ENCODE measurements at places on chromosomes 6 and 20. TPM values are rescaled to one million over a fixed set of nuclear protein-coding genes. Genes with fewer than 3 reads are reported as not detected.
A peak's percentile ranks its signal among the peaks of the same experiment; 100 is the strongest.

The MOCS1 gene
- 5.5 TPM for polyA plus RNA-seq

The ULBP2 gene
- polyA plus RNA-seq = 16.2 TPM

The DNMT3B gene
- 1.9 TPM for polyA plus RNA-seq

The DDO gene
- 0.13 TPM for polyA plus RNA-seq

The EPPIN gene
- not detected for polyA plus RNA-seq

The GRM4 gene
- polyA plus RNA-seq = 0.03 TPM

DNA sequence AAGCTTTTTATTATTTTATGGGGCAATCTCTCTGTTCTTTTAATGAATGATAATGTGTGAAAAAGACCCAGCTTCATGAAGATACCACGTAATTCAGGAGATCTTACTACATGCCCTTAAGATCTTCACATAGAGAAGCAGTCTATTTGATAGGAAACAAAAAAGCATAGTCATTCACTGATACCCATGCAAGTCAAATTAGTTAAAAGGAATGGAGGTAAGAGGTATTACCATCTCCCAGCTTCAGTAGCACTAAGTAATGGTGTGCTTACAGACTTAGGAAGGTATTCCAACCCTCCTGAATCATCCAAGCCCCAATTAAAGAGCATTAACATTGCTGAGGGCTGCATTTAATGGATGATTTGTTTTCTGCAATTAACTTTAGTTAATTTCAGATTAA lies 364.7 kb downstream of the SYNE1 start:
- no peak for DNase-seq

DNA sequence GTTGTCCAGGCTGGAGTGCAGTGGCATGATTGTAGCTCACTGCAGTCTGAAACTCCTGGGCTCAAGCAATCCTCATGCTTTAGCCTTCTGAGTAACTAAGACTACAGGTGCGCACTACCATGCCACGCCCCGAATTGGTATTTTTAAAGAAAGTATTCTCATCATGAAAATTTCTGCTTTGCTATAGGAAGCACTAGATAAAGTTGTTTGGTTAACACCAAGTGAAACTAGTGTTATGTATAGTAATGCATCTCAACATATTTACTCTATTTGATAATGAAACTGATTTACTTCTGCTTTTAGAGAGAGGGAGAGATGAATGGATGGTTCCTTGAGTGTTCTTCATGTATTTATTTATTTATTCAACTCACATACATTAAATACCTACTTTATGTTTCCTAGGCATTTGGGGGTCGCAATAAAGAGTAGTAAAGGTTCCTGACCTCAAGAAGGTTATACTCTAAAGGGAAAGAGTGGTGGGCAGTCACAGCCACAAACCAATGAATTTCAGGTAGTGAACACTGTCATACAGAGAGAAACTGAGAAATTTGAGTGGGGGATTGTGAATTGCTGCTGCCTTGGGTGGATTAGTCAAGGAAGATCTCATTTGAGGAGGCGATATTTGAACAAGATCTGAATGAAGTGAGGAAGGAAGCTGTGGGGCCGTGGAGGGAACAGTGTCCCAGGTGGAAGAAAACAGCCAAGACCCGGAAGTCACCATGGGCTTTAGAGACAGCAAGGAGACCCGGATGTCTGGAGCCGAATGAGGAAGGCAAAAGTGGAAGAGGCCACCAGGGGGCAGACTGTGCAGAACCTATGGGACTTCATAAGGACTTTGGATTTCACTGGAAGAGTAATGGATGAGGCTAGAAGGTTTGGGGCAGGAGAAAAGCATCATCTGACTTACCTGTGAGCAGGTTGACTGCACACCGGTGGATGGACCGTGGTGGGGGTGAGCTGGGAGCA lies 185.6 kb downstream of the TSHZ2 start:
- peak; percentile 53 for DNase-seq

DNA sequence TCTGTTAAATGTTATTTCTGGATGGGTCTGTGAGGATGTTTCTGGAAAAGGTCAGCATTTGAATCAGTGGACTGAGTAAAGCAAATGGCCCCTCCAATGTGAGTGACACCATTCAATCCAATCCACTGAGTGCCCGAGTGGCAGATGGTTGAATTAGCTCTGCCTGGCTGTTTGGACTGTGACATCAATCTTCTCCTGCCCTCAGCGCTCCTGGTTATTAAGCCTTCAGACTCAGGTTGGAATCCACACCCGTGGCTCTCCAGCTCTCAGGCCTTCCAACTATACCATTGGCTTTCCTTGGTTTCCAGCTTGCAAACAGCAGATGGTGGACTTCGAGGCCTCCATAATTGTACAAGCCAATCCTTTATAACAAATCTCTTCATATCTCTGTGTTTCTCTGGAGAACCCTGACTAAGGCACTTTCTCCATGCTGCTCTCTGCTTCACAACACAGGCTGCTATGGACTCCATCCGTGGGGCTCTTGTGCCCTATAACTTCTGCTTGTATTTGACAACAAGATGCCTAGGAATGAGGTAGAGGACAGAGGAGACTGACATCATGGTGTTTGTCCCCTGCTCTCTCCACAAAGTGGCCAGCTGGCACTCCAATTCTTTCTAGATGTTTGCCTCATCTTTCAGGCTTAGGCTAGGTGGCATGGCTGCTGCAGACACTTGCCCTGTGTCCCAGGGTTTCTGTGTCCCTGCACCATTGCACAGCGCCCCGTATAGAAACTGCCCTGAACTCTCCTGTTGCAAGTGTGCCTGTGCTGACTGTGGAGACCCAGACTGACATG lies 4.8 kb upstream of the CSTL1 start:
- DNase-seq = no peak

- no peak for DNase-seq
Measured at GRCh38 chr6:166644681-166645080, 17.6 kb upstream of the RPS6KA2 start.

DNA sequence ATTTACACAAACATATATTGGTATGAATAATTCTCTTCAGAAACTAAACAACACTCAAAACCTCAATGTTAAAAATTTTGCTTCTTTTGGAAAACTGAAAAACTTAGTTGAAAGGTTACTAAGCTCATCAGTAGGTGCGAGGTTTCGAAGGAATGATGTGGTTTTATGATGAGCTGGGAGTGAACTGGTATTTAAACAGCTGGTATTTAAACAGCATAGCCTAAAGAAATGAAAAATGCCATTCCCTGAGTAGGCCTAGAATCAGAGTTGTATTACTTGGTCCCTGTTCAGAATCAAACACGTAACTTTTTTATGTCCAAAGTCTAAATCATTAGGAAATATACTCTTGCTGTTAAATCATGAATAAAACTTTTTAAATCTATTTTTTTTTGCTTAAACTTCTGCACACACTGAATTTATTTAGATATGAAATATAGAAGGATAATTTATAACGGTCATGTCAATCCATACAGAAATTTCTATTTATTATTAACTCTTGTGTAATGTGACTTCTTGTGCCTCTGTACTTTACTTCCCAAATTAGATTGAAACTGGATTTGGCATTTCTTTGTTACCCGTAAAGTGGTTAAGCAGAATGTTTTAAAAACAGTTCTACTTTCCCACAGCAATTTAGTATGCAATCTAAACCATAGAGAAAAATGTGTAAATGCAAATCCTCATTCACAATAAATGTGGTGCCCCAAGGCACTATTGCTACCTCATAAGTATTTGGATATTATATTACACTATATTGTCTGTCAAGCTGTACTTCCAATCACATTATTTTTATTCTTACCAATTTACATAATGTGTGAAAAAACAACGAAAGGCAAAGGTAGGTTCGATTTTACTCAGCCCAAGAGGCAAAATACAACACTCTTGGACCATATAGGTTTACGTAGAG lies 124.1 kb downstream of the HS3ST5 start:
- no peak for DNase-seq

- DNase-seq = no peak
Measured at GRCh38 chr6:154969796-154970195, 25.3 kb upstream of the TIAM2 start.

- DNase-seq = no peak
Measured at GRCh38 chr6:157263146-157263545, 60.2 kb downstream of the TMEM242 start.

DNA sequence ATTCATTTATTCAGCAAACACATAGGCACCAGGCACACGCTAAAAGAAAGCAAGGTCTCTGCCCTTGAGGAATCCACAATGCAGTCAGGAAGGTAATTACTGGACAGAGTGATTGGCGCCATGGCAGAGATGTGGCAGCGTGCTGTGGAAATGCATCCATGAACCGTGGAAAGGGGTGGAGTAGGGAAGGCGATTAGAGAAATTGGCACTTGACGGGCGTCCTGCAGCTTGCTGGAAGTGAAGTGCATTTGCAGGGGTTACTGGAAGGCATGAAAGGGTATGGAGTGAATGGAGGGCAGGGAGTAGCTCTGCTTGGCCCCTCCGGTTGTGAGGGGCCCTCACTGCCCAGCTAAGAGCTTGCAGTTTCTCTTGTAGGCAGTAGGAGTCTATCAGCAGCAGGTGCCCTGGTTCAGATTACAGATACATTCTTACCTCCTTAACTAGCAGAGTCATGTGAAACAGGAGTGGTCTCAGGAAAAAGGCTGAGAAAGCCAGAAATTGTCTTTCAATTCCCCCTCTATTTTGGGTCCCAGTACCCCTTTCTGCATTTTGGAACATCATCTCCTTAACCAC lies 122.5 kb upstream of the TIAM2 start:
- no peak for DNase-seq

DNA sequence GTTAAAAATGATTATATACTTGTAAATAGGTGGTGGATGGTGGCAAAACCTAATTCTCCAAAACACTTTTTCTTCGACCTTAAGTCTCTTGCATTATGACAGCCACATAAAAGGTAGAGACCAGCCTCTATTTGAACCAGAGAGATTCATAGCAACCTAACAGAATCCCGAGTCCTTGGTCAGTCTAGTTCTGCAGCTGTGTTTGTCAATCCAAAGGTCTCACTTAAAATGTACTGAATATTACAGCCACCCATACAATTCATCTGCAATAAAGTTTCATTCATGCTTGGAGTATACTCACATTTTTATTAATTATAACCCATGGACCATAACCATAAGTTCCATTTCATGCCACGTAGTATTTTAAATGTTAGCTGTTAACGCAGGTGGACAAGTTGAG lies 87.2 kb downstream of the EPM2A start:
- no peak for DNase-seq

DNA sequence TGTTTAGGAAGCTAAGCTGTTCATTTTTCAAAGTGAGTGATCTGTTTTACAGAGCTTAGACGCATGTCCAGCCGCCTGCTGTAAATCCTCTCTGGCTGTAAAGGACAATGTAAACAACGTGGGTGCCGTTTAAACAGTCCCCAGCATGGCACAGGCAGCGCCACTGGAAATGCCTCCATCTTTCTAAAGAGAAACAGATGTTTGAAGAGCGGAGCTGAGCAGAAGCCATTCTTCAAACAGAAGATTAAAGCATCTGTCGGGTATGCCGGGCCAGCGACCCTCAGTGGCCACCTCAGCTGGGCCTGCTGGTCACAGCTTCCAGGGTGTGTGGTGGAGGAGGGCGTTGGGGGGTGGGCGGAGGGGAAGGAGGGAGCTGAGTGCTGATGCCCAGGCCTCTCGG lies 138.6 kb downstream of the ERMARD start:
- DNase-seq = no peak

- DNase-seq = no peak
Measured at GRCh38 chr20:19449051-19449450, 236.6 kb downstream of the SLC24A3 start.

GRCh38 chr6:151325075-151326050 lies 66.0 kb downstream of the ZBTB2 start:
- peak; percentile 73 for DNase-seq

GRCh38 chr6:147167576-147168461 lies 36.4 kb upstream of the STXBP5 start:
- DNase-seq = no peak

- no peak for DNase-seq
Measured at GRCh38 chr6:113442040-113442439, 415.1 kb upstream of the MARCKS start.

DNA sequence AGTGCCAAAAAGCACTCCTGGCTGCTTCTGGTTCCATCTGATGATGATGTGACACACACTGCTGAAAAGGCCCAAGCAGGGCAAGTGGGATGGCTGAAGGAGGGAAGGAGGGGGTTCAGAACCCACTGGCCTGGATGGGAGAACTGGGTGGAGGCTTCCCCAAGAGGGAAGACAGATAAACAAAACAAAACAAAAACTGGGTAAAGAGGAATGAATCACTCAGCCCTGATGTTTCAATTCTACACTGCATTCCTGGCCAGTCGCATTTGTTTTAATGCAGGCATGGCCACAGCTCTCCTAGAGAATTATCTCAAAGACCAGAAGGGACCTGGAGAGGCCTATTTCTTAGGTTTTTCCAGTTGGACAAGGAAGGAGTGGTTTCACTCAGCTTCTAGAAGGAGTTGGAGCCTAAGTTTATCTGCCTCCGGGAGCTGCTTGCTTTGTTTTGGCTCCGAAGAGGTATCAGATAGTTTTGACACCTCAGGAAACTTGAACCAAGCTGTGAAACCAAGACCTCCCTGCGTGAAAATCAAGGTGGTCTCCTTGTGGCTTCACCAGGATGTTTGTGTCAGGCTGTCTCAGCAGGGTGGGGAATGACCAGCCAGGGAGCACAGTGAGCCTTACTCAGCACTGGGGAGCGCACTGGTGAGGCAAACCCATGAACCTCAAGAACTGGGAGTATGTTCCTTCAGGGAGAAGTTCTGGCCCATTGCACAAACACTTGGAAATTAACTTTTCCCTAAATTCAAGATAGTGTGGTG lies 16.1 kb downstream of the TTPAL start:
- peak; percentile 67 for DNase-seq

DNA sequence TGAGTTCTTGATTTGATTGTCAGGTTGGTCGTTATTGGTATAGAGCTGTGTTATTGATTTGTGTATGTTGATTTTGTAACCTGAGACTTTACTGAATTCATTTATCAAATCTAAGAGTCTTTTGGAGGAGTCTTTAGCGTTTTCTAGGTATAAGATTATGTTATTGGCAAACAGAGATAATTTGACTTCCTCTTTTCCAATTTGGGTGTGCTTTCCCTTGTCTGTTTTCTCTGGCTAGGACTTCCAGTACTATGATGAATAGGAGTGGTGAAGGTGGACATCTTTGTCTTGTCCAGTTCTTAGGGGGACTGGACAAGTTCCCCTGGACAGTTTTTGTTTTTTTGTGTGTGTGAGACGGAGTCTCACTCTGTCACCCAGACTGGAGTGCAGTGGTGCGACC lies 17.4 kb downstream of the HLA-DOA start:
- no peak for DNase-seq

DNA sequence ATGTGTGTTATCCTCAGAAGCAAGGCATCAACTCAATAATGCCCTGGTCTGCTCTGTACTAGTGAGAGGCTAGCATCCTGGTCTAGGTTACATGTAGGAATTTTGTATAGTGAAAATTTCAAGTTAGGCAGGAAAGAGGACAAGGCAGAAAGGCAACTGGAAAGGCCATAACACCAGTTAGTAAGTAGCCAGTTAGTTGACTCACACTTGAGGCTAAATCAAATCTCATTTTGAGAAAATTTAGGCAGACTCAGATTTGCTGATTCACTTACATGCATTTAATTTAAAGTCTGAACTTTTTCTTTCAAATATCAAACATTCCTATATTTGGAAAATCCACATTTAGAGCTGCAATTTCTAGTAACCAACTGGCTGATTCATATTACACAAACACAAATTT lies 184.5 kb upstream of the TCF21 start:
- peak; percentile 62 for DNase-seq

- peak; percentile 18 for DNase-seq
Measured at GRCh38 chr20:53826597-53827291, 233.1 kb upstream of the ZNF217 start.

- DNase-seq = no peak
Measured at GRCh38 chr20:38883981-38884733, 42.1 kb upstream of the FAM83D start.

Measured in IMR-90 (cell line).